ENCODE measurements at places on chromosomes 1 and 21.
A peak's percentile ranks its signal among the peaks of the same experiment; 100 is the strongest.

- no peak for DNase-seq
These were observed 105.7 kb upstream of the GUCA2B start for GRCh38 chr1:42047508-42047880.

GRCh38 chr1:38138498-38139233 lies 92.1 kb upstream of the POU3F1 start:
- DNase-seq: peak; percentile 95

- DNase-seq: no peak
These were observed 78.7 kb upstream of the ATP1B1 start for GRCh38 chr1:169027607-169028320.

DNA sequence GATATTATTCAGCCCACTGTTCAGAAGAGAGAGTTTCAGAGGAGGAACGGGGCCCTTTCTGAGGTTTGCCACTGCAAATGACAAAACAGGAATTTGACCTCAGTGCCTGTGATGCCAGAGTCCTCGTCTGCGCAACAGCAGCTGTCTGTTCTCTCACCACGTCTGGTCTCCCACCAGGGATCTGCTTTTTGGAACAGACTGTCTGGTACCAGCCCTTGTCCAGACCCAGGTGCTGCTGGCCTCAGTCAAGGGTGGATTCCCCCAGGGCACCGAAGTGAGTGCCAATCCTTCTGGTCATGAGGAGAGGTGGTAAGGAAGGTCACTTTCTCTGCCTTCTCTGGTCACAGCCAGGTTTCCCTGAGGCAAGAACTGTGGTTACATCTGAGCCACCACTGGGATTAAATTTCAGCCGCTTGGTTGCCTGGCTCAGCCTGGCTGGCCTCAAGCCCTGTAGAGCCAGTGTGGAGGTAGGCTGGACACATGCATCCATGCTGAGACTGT lies 2.3 kb upstream of the BCAN start:
- DNase-seq: no peak

GRCh38 chr1:6454856-6455751 lies 10.9 kb downstream of the TNFRSF25 start:
- no peak for DNase-seq

- DNase-seq: no peak
These were observed 34.9 kb downstream of the ZNF644 start for GRCh38 chr1:90986953-90987352.

DNA sequence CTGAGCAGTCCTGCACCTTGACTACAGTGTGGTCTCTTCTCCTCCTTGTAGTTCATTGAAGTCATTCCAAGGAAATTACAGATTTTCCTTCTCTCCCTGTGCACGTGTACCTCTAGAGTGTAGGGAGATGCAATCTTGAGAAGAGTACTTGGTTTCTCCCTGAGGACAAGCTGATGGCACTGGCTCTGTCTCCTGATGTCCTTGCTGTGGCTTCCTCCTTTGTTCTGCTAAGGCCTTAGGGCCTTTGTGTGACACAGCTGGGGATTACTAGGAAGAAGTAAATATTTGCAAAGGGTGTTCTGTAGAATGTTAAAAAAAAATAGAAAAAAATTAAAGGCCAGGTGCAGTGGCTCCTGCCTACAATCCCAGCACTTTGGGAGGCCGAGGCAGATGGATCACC lies 66.2 kb upstream of the APOBEC4 start:
- DNase-seq: no peak

DNA sequence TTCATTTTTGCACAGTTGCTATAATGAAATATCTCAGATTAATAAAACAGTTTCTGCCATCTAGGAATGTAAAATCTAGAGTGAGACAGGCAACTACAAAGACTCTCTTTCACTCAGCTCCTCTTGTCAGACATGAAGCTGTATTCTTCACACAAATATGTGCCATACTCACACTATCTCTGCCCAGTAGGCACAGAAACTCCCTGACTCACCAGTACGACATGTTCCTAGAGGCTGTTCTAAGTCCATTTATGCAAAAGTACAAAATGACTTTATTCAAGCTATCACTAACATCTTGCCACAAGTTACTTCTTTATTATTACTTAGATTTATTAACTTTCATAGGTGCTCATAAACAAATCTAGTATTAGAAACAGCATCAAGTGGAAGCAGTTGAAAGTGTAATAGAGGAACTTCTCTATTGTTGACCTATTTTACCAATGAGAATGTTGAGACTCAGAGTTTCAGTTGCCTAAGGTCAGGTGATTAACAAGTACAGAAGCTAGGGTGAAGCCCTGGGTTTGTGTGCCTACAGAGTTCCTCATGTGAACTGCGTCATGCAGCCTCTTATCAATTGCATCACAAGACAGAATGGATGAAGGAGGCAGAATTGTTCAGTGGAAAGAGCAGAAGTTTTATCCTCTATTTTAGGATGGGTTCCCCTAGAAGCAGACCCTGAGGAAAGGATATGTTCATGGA lies 98.9 kb downstream of the RGS2 start:
- DNase-seq: no peak

DNA sequence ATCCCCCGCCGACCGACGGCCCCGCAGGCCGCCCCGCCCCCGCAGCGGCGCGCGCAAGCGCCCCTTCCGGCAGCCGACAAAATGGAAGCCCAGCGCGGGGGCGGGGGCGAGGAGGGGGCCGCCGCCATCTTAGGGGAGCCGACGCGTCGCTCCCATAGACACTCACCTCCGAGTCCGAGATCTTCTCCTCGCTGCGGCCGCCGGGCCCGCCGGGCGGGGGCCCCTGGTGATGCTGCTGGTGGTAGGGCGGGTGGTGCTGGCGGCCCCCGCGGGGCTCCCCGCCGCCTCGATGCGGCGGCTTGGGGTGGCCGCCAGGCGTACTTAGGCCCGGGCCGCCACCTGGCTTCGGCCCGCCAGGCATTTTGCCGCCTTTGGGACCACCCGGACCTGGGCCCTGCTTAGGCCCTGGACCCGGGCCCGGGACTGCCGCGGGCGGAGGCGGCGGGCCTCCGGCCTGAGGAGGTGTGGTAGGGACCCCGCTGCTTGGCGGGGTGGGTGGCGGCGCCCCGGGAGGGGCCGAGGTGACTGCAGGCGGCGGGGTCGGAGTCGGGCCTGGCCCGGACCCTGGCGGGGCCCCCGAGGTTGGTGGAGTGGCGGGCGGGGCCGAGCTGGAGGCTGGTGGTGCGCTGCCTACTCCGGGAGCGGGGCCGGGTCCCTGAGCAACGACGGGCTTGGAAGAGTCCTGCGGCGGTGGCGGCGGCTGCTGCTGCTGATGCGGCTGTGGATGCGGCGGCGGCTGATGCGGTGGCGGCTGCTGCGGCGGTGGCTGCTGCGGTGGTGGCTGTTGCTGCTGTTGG lies 691 bp downstream of the SFPQ start:
- DNase-seq: peak; percentile 53

- DNase-seq: no peak
These were observed 31.5 kb downstream of the PAPPA2 start for GRCh38 chr1:176494436-176494835.

DNA sequence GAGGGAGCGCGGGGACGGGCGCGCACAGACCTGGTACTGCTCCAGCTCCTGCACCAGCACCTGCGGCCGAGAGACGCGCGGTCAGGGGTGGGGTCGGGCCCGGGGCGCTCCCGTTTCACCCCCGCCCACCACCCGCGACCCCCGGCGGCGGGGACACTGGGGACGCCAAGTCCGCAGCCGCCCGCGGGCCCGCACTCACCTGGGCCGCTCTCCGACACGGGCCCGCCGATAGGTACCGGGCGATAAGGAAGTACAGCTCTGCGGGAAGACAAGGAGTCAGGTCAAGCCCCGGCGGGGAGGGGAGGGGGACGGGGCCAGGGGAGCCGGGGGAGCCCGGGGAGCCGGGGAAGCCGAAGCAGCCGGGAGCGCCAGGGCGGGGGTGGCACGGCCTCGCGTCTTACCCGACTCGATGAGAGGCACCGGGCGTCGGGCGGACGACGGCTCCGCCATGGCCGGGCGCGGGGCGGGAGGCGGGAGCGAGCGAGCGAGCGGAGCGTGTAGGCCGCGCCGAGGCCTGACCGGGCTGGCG lies 326 bp downstream of the BRWD1 start:
- no peak for DNase-seq

DNA sequence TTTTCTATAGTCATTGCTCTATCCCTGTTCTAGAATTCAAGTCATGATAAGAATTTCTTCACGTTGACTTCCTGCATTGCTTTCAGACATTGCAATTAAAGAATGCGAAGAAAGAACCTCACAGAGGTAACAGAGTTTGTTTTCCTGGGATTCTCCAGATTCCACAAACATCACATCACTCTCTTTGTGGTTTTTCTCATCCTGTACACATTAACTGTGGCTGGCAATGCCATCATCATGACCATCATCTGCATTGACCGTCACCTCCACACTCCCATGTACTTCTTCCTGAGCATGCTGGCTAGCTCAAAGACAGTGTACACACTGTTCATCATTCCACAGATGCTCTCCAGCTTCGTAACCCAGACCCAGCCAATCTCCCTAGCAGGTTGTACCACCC lies 10.6 kb downstream of the APCS start:
- peak; percentile 56 for DNase-seq

- DNase-seq: no peak
These were observed 8.1 kb upstream of the ETV3L start for GRCh38 chr1:157107702-157108101.

DNA sequence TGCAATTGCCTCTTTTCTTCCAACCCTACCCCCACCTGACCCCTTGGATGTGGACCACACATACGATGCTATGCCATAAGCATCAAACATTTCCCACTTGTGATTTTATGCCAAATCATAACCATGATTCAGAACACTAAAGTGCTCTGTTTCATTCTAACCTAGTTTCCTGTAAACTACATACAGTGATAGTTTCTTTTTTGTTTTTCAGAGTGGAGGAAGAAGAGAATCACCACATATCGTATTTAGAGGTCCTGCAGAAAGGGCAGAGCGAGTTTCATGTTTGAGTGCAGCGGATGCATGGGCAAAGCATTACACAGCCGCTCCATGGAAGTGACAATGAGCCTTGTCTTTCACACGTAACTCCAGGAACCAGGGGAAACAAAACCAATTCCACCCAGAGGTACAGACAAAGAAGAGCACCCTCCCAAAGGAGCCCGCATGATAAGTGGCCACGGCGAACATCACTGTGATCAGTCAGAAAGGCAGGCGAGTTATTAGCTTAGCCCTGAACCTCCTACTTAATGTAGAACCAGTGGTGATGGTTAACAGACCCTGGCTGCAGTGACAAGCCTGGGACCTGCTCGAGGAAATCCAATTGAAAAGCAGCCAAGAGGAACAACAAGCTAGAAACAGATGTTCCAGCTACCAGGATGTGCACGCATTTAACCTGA lies 64.0 kb upstream of the ZNF281 start:
- no peak for DNase-seq

GRCh38 chr1:175234639-175235038 lies 42.1 kb upstream of the KIAA0040 start:
- DNase-seq: no peak

DNA sequence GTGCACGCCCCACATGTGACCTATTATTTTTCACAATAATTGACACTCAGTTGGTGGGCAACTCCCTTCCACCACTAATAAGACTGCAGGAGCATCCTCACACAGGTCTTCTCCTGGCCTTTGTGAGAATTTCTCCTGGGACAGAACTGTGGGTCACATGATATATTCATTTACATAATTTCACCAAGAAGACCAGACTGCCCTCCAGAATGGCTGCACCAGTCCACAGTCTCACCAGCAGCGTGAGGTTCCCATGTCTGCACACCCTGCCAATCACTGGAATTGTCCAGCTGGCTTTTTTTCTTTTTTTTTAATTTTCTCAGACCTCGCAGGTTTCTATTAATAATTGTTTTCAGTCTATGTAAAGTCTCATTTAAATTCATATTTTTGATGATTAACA lies 41.3 kb downstream of the ATP1A1 start:
- no peak for DNase-seq

GRCh38 chr1:154605534-154605933 lies 2.5 kb downstream of the ADAR start:
- no peak for DNase-seq

DNA sequence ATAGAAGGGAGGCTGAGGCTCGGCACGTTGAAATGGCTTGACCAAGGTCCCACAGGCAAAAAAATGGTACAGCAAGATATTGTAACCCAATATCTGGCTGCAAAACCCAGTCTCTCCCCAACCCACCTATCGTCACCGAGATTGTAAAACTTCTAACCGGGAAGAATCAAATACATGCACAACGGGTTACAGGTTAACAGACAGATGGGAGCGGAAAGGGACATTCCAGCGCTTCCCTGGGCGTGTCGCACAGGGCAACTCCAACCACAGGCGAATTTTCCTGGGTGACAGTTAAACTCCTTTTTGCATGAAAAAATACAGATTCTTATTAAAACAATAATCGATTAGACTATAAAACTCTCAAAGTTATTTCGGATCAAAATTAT lies 31.8 kb upstream of the JUN start:
- no peak for DNase-seq

GRCh38 chr1:168405906-168406549 lies 125.4 kb downstream of the TBX19 start:
- no peak for DNase-seq

DNA sequence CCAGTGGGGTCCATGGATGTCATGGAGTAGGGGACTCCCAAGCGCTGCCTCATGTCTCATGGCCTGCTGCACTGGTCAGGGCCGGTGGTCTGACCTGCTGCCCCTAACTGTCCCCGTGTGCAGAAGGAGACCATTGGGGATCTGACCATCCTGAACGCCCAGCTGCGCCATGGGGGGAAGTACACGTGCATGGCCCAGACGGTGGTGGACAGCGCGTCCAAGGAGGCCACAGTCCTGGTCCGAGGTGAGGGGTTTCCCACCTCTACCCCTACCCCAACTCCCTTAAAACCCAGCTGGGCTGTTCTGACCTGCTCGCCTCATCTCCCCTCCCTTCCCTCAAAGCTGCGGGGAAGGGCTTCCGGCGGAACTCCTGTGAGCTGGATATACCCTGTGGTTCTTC lies 18.6 kb downstream of the TMEM81 start:
- no peak for DNase-seq

GRCh38 chr1:173422456-173422976 lies 54.6 kb upstream of the PRDX6 start:
- DNase-seq: no peak

DNA sequence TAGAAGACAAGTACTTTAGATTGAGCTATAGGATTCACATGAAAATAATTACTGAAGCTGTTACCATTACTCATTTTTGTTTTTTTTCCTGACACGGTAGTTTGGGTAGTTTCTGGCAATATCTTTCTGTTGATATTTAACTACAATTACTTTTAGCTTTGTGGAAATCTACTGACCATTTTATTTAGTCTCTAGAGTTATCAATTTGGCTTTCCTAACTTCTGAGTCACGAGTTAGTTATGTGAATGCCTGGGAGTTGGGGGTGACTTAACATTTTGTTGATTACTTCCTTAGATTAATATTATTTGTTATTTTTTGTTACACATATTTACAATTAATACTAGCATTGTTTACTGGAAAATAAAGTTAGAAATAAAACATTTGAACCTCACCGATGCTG lies 160.6 kb downstream of the HMCN1 start:
- DNase-seq: no peak

GRCh38 chr1:2368053-2368744 lies 23.2 kb downstream of the MORN1 start:
- DNase-seq: no peak

All from GM04504 (cell line).